ENCODE measurements at places on chromosomes 3 and 15.
A peak's percentile ranks its signal among the peaks of the same experiment; 100 is the strongest.

DNA sequence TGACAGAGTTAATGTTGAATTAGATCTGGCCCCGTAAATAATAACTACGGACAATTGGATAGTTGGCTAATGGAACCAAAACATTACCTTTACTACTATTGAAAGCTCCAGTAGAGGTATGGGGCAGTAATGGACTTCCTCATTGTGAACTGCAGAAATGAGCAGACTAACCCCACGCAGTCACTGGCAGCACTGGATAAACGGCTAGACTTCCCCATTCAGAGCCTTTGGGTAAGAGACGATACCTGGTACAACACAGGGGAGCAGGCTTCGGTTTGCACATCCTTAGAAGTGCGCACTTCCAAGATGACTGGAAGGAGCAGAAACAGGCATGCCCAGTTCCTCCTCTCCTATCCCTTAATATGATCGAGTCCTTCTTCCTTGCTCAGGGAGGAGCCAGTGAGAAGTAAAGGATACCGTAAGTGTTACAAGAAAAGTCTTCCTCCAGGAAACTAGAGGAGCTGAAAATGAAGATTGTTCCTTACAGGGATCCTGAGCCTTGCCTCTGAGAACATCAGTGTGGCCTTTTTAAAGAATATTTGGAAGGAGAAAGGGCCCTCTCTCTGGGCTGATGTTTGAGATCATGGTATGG, 100.5 kb upstream of the NECTIN3 start:
- no peak for DNase-seq

- peak; percentile 57 for DNase-seq
Observed at GRCh38 chr3:171873580-171873979, 30.4 kb downstream of the TMEM212 start.

- DNase-seq, result peak; percentile 91
Observed at GRCh38 chr15:40906091-40906990, 12.1 kb downstream of the VPS18 start.

DNA sequence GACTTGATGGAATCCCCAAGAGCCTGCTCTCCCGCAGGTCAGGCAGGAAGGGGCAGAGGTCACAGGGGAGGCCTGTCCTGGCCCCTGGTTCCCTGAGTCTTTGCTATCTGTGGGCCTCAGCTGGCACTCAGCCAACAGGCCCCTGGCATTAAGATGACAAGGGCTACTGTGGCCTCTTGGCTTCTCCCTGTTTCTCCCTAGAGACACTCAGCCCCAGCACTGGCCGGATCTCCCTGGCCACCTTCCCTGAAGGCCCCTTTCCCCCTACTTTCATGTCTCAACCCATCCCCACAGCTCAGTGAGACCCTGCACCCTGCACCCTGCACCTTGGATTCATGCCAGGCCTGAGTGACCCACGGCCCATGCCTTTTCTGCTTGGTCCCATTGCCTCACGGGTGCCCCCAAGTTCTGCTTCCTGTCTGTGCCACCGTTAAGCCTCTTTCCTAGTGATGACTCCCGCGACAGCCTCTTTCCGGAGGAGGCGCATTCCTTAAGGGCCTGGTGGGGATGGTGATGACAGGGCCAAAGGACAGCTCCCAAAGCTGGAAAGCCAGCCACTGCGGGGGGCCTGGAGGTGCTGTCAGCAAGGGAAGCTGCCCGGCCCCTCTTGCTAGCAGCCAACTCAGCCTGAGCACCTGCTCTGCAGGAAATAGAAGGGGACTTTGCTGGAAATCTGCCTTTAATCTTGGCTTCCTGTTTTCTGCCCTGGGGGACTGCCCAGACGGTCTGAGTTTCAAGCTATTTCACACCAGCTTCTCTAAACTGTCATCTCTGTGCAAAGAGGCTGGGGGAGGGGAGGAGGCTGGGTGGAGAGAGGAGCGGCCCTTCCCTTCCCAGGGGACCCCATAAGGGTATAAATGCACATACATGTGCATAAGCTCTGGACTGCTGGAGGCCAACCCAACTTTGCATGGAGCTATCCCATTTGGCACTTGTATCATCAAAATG, 4.8 kb upstream of the CSK start:
- DNase-seq, result no peak

DNA sequence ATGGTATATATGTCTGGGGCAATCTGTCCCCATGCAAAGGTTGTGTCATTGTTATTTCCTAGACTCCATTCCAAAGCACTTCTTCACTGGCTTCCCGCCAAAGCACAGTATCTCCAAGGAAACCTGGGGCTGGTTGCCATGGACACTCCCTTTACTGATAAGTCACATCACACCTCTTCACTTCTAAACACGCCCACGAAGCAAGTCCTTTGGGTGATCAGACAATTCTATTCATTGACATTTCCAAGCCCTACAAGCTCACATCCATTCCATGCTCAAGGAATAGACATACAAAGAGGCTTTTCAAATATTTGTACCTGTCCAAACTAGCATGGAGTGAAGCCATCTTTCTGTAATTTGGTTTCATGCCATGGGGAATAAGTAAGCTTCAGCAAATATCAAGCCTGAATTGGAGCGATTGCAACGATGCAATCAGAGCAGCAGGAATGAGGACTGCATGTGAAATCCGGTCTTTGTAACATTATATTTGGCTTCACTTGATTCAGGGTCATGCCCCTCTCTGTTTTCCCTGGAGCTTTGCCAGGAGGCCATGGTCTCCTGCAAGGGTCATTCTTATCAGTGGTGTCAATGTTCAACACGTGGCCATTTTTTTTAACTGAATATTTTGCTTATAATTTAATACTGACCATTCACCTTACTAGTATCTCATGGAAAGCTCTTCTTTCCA, 201.6 kb upstream of the TMC3 start:
- no peak for DNase-seq

- DNase-seq, result no peak
Observed at GRCh38 chr15:67691450-67691849, 133.9 kb upstream of the SKOR1 start.

DNA sequence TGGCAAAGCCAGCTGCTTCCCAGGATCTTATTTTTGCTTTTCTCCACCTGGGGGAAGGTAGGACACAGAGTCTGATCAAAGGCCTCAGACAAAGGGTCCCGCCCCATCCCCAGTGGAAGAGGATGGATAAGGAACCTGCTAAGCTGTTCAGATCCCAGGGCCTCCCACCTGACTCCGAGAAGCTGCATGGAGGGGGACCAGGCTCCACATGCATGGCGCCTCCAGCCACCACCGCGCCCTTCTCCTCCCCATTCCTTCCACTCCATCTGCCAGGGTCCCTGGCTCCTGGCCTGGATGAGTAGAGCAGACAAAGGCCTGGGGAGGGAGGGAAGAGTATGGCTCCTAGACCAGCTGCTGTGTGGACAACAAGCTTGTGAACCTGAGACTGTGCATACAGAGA, 20.0 kb upstream of the CRABP1 start:
- DNase-seq, result no peak

GRCh38 chr3:55537129-55537528, 50.0 kb upstream of the WNT5A start:
- no peak for DNase-seq

- no peak for DNase-seq
Observed at GRCh38 chr15:51281368-51281967, 56.9 kb downstream of the CYP19A1 start.

DNA sequence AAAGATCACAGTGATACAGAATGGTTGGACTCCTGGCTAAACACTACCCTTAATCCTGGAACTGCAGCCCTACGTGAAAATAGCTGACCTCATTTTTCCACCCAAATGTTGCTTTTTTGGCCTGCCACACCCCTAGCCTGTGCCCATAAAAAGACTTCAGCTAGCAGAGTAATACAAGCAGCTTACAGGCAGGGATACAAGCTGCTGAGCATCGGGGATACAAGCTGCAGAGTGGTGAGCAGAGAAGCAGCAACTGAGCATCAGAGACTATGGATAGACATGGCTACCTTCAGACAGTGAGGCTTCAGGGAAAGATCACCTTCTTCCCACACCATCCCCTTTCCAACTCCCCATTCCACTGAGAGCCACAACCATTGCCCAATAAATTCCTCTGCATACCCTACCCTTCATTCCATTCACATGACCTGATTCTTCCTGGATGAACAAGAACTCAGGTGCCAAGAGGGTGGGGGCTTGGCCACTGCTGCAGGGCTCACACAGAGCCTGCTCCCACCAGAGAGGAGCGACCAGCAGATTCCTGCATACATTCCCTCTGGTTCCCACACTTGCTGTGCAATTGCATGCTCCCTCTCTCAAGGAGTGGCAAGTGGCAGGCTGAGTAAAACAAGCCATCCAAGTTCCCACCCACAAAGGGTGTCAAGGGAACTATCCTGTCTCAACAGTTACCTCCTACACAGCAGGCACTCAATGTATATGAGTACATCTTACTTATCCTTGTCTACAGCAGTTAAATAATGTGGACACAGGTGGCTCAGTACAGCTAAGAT, 217.5 kb downstream of the ALCAM start:
- DNase-seq, result no peak

DNA sequence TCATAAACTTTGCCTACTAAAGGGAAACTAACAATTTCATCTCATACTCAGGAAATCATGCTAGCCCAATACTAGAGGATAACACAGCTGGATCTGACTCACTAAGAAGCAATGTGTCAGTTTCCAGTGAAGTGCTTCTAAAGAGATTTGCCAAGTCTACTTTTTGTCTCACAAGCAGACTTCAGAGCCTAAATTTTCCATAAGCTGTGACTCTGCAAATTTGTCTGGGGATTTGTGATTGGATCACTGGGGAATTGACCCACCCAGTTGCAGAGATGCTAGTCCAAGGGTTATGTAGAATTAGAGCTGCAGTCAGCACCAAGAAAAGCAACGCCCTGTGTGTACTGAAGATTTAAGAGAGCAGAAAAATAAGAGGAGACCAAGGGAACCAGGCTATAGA, 647.1 kb downstream of the NTRK3 start:
- peak; percentile 84 for DNase-seq

- DNase-seq, result peak; percentile 84
Observed at GRCh38 chr15:39362821-39363561, 217.9 kb upstream of the THBS1 start.

- no peak for DNase-seq
Observed at GRCh38 chr15:40747685-40748631, 7.1 kb downstream of the RMDN3 start.

GRCh38 chr3:150409512-150410310, 1.6 kb downstream of the TSC22D2 start:
- no peak for DNase-seq

GRCh38 chr3:36993326-36994283, at the start of gene MLH1:
Gene MLH1, plus strand, starts transcription at chr3:36993518. Its CDS starts 30 bp downstream, at chr3:36993548.
- DNase-seq, result peak; percentile 100

DNA sequence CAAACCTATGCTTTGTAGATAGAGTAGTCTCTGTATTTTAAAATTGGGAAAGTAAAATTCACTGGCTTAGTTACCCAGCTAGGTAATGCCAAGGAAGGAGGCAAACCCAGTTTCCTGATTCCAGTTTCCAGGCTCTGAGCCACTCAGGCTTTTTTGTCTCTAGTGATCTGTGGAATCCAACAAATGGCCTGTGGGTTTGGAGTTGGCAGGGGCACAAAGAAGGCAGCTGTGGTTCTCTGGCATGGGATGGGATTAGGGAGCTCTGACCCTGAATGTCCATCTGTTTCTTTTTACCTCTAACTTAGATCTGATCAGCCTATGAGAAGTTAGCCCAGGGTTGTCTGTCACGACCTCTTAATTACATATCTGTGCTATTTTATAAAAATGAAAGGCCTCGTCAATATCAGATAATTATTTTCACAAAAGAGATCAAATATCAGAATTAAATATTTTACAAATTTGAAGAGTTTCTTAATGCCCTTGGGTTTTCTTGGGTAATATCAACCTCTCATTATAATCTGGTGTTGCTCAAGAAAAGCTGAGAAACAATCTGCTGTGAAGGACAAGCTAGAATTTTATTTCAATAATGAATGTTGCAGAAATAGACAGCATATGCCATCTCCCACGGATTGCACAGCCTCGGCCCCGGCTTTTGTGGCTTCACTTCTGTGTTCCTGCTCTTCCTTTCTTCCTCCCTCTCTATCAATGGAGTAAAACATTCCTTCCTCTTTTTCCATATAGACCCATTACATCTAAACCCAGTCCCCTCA, 63.7 kb upstream of the DAZL start:
- no peak for DNase-seq

GRCh38 chr15:48833526-48834239, 22.8 kb upstream of the CEP152 start:
- DNase-seq, result no peak

DNA sequence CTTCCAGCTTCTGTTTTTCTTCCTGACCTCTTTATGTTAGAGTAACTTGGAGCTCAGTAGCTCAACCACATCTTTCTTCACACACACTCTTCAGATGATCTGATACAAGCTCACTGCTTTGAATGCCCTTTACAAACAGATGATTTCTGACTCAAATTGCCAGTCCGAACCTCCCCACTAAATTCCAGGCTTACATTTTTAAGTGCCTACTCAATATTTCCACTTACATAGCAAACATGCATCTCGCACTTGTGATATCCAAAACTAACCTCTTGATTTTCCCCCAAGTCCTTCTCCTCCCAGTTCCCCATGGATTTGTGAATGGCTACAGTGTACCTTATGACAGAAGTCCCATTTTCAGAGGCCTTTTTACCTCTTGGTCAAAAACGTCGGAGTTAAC, 139.1 kb downstream of the GBE1 start:
- peak; percentile 8 for DNase-seq

- DNase-seq, result peak; percentile 52
Observed at GRCh38 chr3:177190756-177191681, 6.3 kb downstream of the TBL1XR1 start.

DNA sequence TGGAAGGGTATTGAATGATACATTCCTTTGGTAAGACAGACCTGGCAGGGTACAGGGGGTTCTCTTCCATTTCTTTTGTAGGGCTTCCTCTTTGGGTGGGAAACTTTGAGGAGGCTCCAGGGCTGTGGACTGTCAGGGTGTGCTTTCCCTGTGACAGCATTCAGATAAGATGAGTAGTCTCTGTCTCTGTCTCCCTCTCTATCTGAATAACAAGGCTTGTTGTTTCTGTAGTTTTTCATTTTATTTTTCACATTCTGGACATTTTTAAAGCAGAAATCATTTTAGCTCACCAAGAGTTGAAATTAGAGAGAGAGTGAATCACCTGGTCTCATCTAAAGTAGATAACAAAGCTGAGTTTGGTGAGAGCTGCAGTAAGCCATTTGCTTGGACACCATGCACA, 100.8 kb upstream of the TPM1 start:
- DNase-seq, result no peak

- no peak for DNase-seq
Observed at GRCh38 chr15:69531665-69532027, 79.0 kb downstream of the RPLP1 start.

DNA sequence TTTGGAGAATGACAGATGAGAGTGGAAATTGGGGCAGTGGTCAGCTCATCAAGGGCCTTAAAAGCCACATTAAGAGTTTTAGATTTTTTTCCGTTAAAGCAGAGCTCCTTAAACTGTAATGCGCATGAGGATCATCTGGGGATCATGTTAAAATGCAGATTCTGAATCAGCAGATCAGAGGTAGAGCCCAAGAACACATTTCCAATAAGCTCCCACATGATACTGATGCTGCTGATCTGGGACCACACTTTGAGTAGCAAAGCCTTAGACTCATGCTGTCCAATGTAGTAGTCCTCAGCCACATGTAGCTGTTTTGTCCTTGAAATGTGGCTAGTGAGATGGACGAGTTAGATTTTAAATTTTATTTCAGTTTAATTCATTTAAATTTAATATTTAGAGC, 26.3 kb upstream of the POMGNT2 start:
- no peak for DNase-seq

Data from GM04503 (cell line).